Stimulated activated CD8-positive, alpha-beta memory T cell treated with anti-CD3 and anti-CD28 coated beads, Interleukin-4, amount 100 ng/mL, for 1 hour (primary cell): ENCODE measurements at places on chromosomes 3 and 15.

- no peak for DNase-seq
These were observed 21.7 kb downstream of the LRRK1 start for GRCh38 chr15:100940767-100941379.

DNA sequence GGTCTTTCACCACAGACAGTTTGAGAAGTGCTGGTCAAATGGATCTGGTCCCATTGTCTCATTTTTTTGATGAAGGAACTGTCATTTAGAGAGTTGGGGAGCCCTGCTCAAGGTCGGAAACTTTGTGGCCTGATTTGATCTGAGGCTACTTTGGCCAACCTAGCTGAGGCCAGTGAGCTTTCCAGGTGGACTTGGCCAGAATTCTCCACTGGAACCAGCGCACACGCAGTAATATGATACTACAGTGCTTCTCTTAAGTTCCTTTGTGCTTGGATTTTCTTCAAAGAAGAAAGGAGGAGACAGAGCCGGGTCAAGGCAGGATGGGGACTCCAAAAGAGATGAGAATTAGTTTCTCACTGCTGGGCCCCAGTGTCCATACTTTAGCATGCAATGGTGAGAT is 50.5 kb downstream of the CCNB2 start:
- no peak for DNase-seq

- DNase-seq: no peak
These were observed 487.2 kb upstream of the FRG2C start for GRCh38 chr3:75176937-75177336.

GRCh38 chr3:182308328-182308727 is 485.0 kb upstream of the ATP11B start:
- DNase-seq: no peak

DNA sequence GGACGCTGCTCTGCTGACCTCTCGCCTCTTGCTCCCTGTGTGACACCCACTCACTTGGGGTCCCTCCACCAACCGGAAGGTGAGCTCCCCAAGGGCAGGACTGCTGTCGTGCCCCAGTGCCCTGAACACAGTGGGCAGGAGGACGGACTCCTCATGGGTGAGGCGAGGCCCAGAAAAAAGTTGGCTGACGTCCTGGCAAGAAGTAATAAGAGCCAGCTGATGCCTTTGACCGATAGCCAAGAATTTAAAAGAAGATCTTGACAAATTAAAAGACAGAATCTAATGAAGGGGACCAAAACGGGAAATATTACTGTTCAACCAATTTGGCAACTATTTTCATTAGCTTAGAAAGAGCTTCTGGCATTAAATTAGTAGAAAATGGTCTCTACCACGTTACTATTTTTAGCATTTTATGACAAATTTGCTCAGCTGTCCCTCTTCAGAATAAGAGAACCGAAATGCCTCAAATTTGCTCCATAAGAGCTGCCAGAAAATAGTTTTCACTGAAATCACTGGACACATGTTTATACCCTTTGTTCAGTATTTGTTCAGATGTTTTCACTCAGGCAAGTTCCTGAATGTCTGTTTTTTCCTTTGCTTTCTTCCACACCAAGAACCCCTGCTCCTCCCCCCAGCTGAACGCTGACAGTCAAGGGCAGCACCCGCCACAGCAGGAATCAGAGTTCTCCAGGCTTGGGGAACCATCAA is 60.5 kb downstream of the XXYLT1 start:
- no peak for DNase-seq
